Daoy (cell line): ENCODE measurements at places on chromosomes 7 and 10.
A peak's percentile ranks its signal among the peaks of the same experiment; 100 is the strongest.

- no peak for DNase-seq
These were observed 125.7 kb upstream of the CDK1 start for GRCh38 chr10:60652628-60653027.

GRCh38 chr7:35565927-35566326 lies 129.0 kb downstream of the HERPUD2 start:
- peak; percentile 59 for DNase-seq

DNA sequence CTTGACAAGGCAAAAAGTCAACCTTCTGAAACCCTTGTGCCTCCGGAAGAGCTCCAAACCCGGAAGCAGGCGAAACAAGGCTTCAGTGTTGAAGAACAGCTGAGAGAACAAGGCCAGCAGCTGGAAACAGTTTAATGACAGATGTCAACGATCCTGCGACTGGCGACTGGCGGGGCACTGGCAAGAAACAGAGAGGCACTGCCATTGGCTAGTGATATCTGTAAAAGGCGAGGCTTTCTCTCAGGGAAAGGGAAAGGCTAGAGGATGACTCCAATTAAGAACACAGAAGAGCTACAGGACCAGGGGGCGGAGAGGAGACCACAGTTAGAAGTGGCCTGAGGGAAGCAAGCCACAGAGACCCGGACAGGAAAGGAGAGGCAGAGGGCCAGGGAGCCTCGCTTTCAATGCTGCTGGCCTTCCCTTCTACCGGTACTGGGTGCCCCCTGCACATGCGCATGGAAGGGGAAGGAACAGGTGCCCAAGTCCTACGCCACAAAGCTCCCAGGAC lies 19.4 kb downstream of the ITGB1 start:
- no peak for DNase-seq

DNA sequence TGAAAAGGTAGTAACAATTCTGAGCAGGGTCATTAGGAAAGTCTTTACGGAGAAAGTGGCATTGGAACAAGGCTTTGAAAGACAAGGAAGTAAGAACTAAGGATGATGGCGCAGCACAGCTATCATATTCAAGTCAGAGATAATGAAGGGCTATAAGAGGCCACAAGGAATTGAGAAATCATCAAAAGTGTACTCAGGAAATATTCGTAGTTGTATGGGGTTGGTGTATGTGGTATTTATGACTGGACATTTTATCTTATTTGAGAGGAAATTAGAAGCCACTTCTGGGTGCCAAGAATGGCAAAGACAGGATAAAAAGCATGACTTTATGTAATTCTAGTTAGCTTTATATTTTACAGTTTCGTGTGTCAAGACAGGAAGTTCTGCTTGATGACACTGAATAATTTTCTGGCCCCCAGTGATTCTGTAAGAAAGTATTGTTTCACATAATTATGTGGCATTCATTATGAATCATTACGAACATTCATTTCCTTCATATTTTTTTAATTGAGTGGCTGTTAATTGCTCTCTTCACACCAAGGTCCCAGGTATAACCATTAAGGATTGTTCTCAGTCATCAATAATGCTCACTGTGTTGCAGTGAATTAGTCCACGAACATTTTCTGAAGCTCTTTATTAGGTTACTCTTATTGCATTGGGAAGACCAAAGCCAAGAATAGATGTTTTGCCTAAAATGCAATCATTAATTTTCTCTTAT lies 244.3 kb downstream of the PHF14 start:
- DNase-seq, result no peak

DNA sequence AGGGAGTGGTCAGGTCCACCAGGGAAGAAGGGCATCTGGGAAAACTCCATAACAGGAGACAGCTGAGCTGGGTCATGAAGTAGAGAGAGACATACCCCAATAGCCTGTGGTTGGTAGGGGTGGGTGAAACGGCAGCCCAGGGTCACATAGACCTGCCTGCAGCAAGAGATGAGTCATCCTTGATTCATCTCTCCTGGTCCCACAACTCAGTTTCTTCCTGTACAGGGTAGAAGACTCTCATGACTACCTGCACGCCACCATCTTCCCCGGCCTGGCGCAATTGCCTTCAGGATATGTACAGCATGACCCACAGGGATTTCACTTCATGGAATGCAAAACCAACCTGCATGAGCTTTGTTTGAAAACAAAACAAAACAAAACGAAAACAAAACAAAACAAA lies 45.1 kb upstream of the ADAM12 start:
- DNase-seq, result peak; percentile 48

GRCh38 chr10:78605800-78606350 lies 462.9 kb upstream of the ZMIZ1 start:
- peak; percentile 59 for DNase-seq

GRCh38 chr10:74244097-74244685 lies 93.2 kb downstream of the ADK start:
- peak; percentile 19 for DNase-seq

DNA sequence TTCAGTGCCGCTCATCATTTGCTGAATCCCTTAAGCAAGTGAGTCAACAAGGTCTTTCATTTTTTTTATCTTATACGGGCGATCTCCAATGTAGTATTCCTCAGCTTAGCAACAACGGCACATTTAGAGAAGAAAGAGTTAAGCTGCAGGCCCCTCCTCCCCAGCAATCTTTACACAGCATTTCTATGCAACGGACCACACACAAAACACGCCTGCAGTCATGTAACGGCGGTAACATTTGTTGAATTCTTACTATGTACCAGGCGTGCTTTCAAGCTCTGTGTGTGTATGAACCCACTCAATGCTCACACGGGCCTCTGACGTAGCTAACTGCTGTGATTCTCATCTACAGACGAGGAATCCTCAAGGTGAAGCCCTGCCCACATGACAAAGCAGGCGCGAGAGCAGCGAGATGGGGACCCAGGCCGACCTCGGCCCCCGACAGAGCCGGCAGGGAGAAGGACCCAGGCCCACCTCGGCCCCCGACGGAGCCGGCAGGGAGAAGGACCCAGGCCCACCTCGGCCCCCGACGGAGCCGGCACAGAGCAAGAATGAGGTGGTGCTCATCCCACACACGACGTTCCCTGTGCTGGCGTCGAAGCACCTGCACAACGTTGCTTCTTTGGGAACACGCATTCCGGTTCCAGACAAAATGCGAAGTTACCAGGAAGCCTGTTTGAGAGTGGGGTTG lies 240.7 kb downstream of the ZMYND11 start:
- no peak for DNase-seq

- no peak for DNase-seq
These were observed 4.4 kb downstream of the ZMIZ1 start for GRCh38 chr10:79072994-79073645.

GRCh38 chr7:135217645-135218509 lies 6.6 kb upstream of the WDR91 start:
- no peak for DNase-seq

- DNase-seq, result no peak
These were observed 73.1 kb downstream of the GTF2IRD1 start for GRCh38 chr7:74526780-74527179.

DNA sequence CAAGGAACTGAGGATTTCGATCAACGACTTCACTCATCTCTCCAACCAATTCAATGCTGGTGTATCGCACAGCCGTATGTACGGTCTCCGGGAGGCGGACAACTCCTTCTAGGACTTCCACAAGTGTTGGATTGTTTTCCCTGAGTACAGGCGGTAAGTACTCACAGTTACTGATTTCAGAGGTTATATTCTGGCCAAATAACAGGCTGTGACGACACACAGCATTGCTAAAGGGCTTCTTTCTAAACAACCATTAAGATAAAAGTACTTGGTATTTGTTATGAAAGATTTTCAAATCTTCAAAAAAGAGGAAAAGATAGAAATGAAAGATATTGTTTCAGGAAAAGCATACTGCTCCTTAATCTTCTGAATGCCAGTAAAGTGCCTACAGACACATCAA lies 52.2 kb downstream of the IRF5 start:
- no peak for DNase-seq

- peak; percentile 7 for DNase-seq
These were observed 82.2 kb downstream of the CFAP58 start for GRCh38 chr10:104435822-104436221.

GRCh38 chr10:71964098-71964742 lies at the start of gene CHST3:
TSS of gene CHST3 (plus strand) at chr10:71964395. CDS start at chr10:72005843, 41,448 bp downstream.
- DNase-seq, result peak; percentile 45

DNA sequence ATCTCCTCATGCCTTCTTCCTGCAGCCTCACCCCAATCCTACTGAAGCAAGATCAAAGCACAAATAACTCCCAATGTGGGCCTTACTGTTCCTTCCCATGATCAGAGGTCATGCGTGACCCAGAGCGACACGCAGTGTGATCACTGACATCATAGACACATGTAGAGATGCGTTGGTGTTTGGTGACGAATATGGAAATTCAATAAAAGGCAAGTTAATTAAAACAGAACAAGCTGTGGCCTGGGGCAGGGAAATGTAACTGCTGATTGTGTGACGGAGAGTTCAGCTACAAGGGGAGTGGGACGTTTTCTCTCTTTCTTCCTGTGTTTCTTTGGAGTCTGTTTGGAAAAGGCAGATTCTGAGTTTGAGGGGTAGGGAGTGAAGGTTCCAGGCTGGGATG lies 34.8 kb upstream of the CARD11 start:
- no peak for DNase-seq

DNA sequence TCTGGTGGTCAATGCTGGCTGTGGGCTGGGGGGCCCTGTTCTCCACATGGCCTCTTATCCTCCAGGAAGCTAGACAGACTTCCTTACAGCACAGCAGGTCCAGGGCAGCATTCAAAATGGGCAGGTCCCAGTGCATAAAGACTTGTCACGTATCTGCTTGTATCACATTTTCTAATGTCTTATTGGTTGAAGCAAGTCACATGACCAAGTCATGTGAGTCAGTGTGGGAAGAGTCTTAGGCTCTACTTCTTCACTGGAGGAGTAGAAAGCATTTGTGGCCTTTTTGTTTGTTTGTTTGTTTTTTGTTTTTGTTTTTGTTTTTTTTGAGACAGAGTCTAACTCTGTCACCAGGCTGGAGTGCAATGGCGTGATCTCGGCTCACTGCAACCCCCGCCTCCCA lies 104.7 kb downstream of the COL13A1 start:
- no peak for DNase-seq

- no peak for DNase-seq
These were observed 21.4 kb upstream of the SLIT1 start for GRCh38 chr10:97207131-97207530.

- peak; percentile 19 for DNase-seq
These were observed 604 bp upstream of the SHTN1 start for GRCh38 chr10:117005527-117006055.

GRCh38 chr10:92839191-92840085 lies 8.9 kb upstream of the EXOC6 start:
- DNase-seq, result peak; percentile 70

- DNase-seq, result no peak
These were observed 209.1 kb upstream of the PODXL start for GRCh38 chr7:131765575-131765974.
